ENCODE measurements at places on chromosomes 5 and 9.

DNA sequence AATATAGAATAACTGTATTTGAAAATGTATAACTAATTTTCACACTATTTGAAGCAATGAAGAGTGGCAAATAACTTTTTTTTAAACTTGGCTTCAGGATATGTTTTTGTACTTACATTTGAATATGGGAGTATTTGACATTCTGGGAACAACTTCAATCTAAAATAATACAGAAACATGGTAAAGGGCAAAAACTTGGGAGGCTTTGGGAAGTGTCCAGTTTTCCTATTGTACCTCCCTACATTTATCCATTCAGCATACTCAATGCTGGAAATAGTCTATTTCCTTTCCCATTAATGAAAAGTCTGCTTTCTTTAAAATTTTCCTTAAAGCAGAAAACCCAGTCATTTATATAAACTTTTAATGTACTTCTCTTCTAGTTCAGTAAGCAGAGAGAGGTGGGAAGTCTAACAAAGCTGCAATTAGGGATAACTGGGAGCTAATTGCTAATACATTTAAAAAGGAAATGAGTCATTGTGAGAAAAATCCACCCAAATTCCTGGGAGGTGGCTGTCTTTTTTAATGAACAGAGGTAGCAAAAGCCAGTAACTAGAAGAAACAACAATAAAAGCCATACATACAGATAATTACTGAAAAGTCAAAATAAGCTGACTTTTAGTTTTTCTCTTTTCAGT is 128.8 kb downstream of the FBN2 start:
- DNase-seq = no peak

- DNase-seq = no peak
Measured at GRCh38 chr5:112958093-112959088, 18.2 kb upstream of the DCP2 start.

DNA sequence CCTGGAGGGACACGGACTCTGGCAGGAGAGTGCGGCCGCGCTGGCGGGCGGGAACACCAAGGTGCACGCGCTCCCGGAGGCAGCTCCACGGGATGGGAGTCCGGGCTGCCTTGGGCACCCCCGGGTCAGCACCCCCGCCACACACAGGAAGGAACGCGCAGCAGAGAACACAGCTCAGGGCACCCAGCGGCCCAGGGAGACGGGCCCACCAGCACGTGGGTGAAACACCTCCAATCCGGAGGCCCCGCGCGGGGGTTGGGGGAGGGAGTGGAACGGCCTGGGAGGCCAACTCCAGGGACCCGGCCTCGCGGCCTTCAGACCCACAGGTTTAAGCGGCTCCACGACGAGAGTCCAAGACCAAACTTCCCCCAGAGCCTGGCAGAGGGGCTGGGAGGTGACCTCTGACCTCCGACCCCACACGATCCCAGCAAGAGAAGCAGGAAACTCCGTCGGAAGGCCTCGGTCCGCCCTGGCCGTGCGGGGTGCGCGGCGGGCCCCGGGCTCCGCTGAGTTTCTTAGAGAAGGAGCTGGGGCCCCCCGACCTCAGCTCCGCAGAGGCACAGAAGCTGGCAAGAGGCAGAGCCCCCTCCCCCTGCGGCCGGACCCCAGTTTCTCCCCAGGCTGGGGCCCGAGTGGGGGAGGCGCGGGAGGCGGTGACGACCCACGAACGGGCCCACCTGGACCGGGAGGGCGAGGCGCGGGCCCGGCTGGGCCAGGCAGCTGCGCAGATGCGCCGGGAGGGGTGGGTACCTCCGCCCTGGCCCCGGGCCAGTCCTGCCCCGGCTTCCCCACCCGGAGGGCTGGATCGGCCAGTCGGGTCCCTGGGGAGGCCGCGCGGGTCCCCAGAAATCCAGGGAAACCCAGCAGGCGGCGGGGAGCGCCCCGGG is 851 bp downstream of the NACC2 start:
- DNase-seq = no peak

DNA sequence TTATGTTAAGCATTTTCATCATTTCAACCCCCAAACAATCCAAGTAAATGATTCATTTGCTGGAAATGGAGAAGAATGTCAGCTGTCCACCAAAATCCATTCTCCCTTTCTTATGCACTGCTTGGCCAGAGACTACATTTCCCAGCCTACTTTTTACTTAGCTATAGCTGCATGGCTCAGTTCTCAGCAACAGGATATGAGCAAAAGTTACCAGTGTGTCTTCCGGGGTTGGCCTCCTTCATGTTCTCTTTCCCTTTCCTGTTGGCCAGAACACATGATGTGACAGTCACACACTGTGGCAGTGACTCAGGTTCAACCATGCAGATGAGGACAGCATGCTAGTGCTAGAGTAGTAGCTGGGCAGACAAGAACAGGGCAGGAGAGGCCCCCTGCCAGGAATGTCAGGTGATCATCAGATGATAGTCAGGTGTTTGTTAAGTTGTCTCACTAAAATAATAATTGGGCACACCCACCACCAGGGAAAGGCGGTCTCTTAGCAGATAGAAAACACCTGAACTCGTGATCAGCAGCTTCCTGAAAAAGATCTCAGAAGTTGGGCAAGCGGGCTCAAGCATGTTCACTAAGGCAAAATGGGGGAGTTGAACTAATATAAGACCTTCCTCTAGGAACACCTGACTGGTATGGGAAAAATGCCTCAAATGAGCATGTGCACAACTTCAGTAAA is 12.2 kb downstream of the GPR150 start:
- peak; percentile 28 for DNase-seq

DNA sequence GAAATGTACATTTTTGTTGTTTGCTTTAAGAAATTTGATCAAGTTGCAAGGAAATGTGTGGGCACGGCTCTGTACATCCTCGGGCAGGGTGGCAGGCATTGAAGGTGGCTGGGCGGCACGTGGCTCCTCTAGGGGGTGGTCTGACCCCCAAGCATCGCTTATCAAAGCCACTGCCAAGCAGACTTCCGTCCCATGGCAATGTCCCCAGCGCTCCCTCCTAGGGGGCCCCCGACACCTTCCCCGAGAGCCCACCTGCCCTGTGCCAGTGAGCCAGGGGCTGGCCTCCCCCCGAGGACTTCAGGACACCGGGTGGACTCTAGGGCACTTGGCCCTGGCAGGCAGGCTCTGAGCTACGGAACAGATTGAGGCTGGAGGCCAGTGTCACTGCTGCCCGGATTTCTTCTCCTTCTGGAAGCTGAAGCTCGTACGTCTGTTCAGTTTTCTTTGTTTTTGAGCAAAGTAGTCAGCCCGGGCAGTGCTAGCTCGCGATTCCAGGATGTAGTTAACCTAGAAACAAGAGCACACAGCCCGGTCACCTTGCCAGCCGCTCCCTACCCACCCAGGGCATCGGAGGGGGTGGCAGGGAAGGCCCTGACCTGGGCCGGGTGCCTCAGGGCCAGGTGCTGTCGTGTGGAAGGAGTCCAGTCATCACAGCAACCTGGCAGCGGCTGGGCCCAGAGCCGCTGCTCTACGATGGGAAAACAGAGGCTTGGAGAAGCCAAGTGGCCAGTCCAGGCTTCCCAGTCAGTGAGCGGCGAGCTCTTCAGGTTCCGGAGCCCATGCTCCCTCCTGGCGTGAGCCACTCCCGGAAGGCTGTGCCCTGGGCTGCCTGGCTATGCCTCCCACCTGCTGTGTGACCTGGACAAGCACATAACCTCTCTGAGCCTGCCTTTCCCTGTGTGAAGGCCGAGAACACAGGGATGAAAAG is 177.1 kb downstream of the GAPVD1 start:
- DNase-seq = no peak

Measured in stimulated activated CD4-positive, alpha-beta T cell treated with anti-CD3 and anti-CD28 coated beads, Interleukin-1b, Interleukin-23, amount 100 ng/mL, for 1 hour (primary cell).